ENCODE measurements at places on chromosomes 16 and 17.

DNA sequence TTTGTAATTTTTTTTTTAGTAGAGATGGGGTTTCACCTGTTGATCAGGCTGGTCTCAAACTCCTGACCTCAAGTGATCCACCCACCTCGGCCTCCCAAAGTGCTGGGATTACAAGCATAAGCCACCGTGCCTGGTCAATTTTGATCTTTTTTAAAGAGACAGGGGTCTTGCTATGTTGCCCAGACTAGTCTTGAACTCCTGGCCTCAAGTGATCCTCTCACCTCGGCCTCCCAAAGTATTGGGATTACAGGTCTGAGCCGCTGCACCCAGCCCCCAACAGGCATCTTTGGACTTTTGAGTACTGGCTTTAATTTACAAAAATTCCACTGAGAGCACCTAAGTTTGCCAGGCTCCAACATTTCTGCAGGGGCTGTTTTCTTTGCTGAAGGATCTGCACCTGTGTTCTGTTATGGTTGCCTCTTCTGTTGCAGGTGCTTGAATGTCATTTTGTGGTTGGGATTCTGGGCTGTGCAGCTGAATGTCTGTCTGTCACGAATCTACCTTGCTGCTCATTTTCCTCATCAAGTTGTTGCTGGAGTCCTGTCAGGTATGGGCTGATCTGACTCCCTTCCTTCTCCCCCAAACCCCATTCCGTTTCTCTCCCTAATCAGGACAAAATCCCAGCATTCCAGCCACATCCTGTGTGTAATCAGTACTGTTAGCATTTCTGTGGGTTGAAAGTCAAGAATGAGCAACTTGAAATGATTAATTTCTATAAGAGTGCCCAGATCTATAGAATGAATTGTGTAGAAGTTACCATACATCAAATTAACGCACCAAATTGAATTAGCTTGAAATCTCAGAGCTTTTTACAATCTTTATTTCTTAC lies 8.5 kb downstream of the G6PC1 start:
- no peak for DNase-seq

GRCh38 chr16:77183137-77183536 lies 7.9 kb upstream of the MON1B start:
- DNase-seq: no peak

DNA sequence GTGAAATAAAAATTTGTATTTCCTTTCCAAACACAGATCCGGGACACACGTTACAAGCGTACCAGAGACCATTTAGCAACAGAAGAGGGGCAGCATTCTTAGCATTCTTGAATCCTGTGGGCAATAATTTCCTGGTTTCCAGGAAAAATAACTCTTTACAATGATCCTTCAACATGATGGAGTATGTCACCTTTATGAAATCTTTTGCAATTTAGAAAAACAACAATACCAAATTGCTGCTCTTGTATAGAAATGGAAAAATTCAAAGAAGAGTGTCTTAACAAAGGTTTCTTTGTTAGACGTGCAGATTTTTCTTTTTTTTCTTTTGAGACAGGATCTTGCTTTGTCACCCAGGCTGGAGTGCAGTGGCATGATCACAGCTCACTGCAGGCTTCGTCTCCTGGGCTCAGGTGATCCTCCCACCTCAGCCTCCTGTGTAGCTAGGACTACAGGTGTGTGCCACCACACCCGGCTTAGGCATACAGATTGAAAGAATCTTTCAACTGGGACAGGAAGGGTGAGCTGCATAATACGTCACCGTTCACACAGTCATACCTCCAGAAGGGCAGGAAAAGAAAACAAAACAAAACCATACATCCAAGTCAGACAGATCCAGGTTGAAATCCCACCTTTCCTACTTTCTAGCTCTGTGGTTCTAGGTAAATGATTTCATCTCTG lies 10.8 kb upstream of the GCSH start:
- DNase-seq: no peak

DNA sequence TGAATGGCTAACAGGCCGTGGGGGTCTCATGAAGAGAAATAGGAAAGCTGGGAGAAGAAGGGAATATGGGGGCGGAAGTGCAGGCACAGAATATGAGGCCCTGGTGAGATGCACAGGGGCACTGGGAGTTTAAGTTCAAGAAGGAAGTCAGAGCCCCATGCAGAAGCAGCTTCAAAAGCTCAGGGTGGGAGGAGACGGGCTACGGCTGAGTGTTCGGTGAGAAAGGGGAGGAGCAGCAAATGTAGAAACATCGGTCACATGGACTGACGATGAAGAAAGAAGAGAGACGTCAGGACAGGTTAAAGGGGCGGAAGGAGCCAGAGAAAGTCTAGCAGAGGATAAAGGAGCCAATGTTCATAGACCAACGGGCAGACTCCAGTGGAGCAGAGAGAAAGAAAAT lies 204.5 kb upstream of the ZFHX3 start:
- no peak for DNase-seq

- no peak for DNase-seq
These were observed 9.3 kb downstream of the HS3ST3A1 start for GRCh38 chr17:13592427-13592826.

DNA sequence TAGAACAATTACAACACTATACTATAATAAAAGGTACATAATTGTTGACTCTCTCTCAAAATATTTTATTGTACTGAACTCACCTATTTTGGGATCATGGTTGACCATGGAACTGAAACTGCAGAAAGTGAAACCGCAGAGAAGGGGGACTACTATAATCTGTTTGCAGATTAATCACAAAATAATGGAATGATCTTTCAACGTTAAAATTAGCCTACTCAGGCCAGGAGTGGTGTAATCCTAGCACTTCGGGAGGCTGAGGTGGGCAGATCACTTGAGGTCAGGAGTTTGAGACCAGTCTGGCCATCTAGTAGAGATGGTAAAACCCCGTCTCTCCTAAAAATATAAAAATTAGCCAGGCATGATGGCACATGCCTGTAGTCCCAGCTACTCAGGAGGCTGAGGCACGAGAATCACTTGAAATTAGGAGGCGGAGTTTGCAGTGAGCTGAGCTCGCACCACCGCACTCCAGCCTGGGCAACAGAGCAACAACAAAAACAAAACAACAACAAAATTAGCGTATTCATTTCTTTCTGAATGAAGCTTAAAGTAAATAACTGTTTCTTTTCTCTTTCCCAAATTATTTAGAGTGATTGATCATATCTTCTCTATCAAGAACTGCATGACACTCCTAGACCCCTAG lies 45.6 kb downstream of the IKZF3 start:
- DNase-seq: no peak

DNA sequence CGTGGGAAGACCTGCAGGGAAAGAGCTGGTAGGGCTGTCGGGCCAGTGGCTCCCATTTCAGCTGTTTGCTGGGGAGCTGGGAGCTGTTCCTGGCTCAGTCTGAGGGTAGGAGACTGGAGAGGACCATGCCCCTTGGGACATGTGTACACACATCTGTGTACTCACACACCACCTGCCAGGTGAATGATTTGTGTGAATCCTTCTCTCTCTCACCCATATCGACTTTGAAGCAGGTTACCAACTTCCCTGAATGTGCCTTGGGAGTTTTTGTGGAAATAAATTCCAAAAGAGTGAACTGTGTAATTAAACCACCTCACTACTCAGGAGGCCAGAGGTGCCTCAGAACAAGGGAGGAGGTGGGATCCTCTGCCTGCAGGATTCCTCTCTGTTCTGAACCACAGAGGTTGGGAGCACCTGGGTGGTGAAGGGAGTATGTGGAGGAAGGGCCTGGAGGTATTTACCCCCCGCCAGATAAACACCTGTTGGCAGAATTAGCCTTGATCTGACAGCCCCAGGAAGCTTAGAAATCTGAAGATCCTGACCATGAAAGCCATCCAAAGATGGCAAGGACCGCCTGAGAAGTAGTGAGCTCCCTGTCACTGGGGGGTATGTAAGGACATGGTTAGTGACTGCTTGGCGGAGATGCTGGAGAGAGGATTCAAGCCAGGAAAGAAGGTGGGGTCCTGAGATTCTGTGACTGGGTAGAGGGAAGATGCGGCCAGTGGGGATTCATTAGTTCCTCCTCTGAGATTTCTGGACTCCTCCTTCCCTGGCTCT lies 3.3 kb downstream of the ABCC3 start:
- DNase-seq: no peak

DNA sequence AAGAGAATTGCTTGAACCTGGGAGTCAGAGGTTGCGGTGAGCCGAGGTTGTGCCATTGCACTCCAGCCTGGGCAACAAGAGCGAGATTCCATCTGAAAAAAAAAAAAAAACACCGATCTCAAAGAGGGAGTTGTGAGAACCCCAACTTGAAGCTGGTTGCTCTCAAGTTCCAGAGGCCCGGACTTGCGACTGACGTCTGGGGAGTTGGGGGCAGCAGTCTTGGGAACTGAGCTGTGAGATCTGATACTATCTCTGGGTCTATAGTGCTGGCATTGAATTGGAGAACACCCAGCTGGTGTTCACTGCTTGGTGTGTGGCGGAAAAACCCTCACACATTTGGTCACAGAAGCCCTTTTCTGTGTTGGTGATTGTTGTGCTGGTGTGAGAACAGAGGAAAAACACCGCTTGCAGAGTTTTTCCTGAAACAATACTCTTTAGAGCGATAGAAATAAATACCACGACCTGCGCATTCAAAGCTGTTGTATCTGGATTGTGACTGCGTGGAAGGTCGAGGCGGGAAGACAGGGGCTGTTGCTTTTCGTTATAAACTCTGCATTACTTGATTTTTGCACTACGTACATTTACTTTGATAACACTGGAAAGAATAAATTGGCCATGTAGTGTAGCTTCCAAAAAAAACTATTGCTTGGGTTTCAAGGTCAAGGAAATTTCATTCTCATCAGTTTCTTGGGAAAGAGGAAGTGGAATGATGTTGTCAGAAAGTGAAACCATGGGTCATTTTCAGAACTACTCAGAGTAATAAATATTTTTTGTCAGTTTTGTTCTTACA lies 8.8 kb downstream of the SCIMP start:
- DNase-seq: no peak

- DNase-seq: peak; percentile 16
These were observed 634 bp downstream of the KANSL1 start for GRCh38 chr17:46192439-46193150.

DNA sequence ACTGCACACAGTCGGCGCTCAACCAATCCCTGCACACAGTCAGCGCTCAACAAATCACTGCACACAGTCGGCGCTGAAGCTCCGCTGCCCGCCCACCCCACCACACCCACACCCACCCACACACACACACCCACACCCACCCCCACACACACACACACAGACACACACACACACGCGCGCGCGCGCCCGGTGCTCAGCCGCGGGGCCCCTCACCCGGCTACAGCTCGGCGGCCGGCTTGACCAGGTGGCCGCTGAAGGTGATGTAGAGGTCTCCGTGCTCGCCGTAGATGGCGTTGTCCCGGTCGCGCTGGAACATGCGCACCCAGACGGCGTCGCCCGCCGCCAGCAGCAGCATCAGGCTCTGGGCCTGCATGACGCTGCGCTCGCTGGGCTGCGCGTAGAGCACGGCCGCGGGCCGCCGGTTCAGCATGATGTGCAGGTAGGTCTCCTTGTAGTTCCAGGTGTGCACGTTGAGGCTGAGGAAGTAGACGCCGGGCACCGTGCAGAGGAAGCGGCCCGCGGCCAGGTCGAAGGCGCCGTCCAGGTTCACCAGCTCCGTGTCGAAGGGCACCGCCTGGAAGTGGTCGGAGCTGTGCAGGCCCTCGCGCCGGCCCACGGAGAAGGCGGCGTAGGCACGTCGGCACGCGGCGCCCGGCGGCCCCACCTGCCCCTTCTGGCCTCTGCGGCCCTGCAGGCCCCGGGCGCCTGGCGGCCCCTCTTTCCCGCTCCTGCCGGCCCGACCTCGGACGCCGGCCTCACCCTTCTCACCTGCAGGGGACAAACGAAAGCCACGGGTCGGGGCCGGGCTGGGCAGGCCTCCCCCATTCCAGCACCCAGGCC lies 2.5 kb downstream of the C1QTNF8 start:
- no peak for DNase-seq

- no peak for DNase-seq
These were observed 13.7 kb upstream of the GUCY2D start for GRCh38 chr17:7988750-7989178.
